ENCODE measurements at places on chromosomes 16 and 17.

GRCh38 chr17:1711804-1712203 lies 1.6 kb upstream of the TLCD2 start:
- no peak for DNase-seq

DNA sequence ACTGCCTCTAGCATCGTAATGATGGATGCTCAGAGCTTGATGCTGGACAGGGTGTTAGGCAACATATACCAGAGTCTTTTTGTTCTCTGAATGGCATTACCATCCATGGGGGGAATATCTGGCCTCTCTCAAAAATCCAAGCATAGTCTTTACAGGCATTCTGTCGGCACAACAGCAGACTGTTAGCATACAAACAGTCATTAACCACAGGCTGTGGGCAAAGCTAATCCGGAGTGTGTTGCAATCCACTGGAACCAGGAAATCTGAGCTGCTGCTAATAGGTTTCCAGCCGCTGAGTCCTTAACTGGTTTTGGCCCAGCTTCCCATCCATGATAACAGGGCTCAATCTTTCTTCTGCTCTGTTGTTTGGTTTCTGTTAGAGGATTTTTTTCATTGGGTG lies 371.9 kb downstream of the HS3ST3B1 start:
- no peak for DNase-seq

DNA sequence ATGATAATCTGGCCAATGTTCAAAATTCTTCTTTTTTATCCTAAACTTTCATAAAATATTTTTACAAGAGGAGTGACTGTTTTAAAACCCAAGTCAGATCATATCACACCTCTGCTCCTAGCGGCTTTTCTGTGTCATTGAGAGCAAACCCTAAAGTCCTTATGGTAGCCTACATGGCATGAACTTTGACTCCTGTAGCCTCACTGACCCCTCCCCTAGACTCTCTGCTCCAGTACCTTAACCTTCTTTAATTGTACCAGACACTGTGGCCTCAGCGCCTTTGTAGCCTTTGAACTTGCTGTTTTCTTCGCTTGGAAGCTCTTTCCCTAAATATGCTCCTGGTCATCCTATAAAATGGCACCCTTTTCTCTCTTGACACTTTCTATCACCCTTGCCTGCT lies 7.3 kb upstream of the SMPD3 start:
- DNase-seq, result no peak

DNA sequence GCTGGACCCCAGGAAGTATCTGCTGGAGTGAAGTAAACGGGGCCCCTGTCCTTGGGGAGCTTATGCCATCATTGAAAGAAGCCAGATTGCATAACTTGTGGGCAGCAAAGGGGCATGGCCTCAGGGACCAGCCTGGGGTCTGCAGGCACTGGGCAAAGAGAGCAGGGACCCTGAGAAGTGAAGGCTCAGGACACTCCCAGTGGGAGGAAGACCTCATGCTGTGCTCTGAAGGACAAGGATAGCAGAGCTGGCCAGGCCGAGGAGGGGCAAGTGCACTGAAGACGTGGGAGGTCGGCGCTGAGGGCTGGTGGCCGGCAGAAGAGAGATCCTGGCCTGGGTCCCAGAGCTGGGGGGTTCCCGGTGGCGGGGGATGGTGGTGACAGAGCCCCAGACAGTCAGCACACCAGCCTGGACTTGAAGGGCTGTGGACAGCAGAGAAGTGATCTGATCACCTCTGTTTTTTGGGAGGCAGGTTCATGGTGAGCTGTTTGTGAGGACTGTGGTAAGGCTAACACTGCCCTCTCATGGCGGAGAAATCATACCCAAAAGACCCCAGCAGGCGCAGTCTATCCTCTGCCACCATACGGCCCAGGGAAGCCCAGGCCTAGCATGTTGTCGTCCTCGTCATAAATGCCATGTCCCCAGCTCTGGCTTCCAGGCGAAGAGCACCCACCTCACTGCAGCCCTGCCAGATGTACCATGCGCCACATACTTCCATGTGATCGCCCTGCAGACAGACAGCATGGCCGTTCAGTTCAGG lies 7.1 kb upstream of the CNP start:
- DNase-seq, result no peak

DNA sequence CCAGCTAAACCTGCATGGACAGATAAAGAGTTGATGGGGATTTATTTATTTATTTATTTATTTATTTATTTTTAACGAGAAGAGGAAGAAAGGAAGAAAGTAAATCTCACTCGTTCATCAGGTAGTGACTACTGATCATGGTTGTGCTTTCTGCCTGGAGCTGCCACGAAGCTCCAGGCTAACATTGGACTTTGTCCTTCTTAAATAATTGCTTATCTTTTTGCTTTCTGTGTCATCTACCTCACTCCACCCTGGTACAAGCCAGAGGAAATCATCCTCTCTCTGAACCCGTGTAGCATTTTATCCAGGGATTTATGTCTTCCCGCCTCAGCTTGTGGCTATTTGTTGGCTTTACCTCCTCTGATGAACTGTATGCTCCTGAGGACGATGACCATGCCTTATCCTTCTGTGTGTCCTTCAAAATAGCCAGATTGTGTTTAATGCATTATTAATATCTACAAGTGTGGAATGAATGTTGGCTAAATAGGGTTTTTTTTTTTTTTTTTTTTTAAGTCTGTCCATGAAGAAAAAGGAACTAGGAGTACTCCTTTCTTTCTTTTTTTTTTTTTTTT lies 8.0 kb upstream of the SLC12A3 start:
- DNase-seq, result no peak

GRCh38 chr16:7124701-7125100 lies 207.9 kb upstream of the RBFOX1 start:
- no peak for DNase-seq

DNA sequence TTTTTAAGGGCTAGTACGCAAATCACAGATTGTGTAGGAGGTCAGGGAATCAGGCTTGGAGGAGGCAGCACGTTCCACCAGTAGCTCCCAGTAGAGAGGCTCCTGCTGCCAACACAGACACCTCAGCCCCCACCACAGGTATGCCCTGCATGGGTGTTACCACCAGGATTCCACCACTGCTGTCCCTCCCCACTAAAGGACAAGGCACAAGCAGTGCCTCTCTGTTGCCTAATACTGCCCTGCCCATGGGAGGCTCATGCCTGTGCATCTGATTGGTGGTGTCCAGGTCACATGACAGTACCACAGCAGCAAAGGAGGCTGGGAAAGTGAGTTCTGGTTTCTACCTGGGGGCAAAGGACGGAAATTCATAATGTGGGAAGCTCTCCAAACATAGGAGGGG lies 33.6 kb upstream of the CACNG4 start:
- DNase-seq, result no peak

- DNase-seq, result no peak
Observed at GRCh38 chr17:5883775-5884665, 186.2 kb upstream of the WSCD1 start.

GRCh38 chr17:8476741-8477140 lies 41.1 kb downstream of the NDEL1 start:
- DNase-seq, result no peak

DNA sequence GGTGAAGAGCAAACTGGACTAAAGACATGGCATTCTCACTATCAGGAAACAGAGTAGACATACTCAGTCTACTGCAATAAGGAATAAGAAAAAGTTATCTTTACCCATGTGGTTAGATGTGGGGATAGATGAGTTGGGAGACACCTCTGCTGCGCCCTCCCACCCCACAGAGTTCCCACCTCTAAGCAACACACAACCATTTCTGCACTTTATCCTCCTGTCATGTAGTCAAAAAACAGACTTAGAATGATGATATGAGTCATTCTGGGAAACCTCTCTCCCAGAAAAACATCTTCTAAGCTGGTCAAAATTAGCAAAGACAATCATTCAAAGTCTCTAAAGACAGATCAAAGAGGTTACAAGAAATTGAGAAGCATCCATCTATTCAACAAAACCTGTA lies 94.9 kb downstream of the CACNG1 start:
- no peak for DNase-seq

- DNase-seq, result no peak
Observed at GRCh38 chr17:74182041-74182723, 21.3 kb upstream of the RPL38 start.

DNA sequence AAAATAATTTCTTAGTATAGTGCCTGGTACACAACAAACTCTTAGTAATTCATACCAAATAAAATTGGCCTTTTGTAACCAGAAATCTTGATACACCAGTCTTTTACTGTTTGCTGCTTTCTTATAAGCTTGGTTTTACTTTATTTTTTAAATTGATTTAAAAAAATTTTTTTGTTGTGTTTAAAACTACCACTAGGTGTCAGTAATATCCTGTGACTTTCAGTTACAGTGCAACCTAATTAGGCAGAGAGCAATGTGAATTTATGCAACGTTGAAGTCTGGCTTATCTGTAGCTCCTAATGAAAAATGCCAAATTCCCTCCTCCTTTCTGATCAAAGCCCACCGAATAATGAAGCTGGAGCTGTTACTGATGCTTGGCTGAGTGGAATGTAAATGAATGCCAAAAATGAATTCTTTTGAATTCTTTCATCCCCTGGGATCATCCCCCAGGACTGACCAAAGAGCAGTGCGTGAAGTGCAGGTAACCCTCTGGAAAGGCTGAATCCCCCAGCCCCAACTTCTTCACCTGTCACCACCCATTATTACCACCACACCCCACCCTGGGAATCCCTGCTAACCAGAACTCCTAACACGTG lies 3.8 kb downstream of the ERCC4 start:
- DNase-seq, result no peak

GRCh38 chr17:52470553-52470952 lies 312.0 kb upstream of the CA10 start:
- DNase-seq, result no peak

DNA sequence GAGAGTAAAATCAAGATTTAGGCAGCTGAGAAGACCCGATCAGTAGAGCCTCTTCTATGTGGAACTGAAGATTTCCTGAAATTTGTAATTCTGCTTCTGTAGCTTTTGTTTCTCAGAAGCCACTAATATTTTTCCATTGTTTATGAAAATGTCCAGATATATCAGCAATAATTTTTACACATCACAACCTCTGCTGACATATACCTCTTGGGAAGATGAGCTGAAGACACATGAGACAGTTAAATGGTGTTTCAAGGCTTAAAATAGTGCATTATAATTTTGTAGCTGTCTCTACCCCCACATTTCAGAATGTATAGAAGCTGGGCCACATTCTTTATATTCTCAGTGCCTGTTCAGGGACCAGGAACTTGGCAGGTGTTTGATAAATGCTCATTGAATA lies 320.6 kb downstream of the HS3ST4 start:
- no peak for DNase-seq

DNA sequence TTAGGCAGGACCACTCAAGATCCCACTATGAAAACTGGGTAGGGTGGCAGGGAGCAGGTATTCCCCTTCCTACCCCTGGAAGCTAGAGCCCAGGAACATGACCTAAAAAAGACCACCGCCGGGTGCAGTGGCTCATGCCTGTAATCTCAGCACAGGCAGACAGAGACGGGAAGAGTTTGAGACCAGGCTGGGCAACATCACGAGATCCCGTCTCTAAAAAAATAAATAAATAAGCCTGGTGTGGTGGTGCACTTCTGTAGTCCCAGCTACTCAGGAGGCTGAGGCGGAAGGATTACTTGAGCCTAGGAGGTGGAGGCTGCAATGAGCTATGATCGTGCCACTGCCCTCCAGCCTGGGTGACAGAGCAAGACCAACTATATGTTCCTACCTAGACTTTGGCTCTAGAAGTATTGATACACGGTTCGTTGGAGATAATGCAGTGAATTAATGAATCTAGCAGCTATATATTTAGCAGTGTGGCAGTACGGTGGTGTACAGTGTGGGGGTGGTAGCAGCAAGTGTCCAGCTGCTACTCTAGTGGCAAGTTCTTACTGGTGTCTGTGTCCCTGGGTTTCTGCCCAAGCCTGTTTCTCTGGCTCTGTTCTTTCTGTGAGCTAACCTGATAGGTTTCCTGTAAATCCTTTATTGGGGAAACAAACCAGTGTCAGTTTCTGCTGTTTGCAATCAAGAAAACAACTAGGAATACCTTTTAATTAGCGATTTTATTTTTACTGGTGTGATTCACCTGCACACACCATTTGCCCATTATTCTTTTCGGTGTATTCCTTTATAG lies 3.3 kb upstream of the USP31 start:
- no peak for DNase-seq
